PC-3 (cell line): ENCODE measurements at places on chromosomes 4 and X. TPM values are rescaled to one million over a fixed set of nuclear protein-coding genes. Genes with fewer than 3 reads are reported as not detected.

Gene HELT
- not detected in 2 replicates for total RNA-seq

Gene PAGE2B
- not detected in 2 replicates for total RNA-seq

Gene NAP1L2
- 6.7 and 8.6 TPM in 2 replicates for total RNA-seq

DNA sequence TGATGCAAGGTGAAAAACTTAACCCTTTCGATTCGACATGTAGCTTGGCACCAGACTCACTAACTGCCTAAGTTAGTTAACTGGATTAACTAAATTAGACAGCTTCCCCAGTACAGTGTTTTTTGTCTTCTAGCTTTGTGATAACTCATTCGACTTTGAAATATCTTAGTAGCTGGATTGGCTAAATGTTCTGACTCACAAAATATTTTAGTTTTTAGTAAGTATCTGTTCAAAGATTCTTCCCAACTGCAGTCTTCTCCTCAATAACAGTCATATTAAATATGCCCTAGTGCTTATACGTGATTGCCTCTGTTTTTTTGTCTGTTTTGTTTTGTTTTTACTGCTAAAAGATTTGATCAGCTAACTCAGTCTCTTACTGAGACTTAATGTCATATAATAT lies 102.9 kb downstream of the KCNIP4 start:
- DNase-seq = no peak

GRCh38 chrX:10156199-10157031 lies at the start of gene CLCN4:
CLCN4 (plus strand) TSS chrX:10156975; CDS start chrX:10185033, 28,058 bp downstream.
- peak; percentile 74 for DNase-seq

DNA sequence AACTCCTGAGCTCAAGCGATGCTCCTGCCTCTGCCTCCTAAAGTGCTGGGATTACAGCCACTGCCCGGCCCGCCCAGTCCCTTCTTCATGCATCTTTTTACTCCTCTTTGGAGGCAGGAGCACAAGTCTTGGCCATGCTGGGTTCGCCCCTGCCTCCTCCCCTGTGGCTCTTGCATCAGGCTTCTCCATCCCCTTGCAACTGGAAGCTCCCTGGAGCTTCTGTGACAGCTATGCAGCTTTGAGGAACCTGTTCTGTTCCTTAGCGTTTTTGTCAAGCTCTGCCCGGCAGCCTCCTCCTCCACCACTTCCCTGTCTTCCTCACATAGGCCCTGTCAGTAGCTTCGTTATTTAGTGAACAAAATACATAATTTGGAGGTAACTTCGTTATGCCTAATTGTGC lies 73.9 kb downstream of the PSAPL1 start:
- no peak for DNase-seq

DNA sequence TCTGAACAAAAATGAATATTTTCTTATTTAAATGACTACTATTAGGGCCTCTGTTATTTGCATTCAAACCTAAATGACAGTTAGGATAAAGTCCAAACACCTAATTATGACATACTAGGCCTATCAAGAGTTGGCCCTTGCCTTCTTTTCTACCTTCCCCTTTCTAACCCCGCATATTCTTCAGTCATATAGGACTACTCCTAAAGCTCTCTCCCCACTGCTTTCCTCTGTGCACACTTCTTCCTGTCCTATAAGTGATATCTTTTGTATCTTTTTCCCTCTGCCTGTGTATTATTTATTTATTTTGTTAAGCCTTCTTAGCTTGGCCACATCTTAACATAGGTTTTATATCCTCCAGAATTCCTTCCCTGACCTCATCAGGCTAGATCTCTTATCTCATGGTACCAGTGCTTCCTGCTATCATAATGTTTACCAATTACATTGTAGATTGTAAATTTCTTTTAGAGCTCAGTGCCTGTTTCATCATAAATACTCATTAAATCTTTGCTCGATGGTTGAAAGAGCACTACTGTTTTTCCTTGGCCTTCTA lies 22.5 kb downstream of the ERVMER34-1 start:
- no peak for DNase-seq

DNA sequence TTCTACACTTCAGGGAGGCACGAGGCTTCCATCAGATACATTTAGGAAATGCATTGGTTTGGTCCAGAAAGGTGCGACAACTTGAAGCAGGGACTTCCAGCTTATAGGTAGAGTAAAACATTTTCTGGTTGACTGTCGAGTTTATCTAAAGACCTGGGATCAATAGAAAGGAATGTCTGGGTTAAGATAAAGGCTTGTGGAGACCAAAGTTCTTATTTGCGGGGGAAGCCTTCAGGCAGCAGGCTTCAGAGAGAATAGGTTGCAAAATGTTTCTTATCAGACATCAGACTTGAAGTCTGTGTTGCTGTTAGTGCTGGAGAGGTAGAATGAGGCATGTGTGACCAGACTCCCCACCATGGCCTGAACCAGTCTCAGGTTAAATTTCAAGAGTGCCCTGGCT lies 190.3 kb downstream of the TRIML1 start:
- DNase-seq = no peak

DNA sequence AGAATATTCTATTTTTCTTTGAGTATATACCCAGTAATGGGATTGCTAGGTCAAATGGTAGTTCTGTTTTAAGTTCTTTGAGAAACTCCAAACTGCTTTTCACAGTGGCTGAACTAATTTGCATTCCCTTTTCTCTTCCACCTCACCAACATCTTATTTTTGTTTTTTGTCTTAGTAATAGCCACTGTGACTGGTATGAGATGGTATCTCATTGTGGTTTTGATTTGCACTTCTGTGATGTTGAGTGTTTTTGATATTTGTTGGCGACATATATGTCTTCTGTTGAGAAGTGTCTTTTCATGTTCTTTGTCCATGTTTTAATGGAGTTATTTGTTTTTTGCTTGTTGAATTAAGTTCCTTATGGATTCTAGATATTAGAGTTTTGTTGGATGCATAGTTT lies 24.4 kb downstream of the AIMP1 start:
- no peak for DNase-seq

- no peak for DNase-seq
Observed at GRCh38 chr4:98508829-98509598, 149.4 kb downstream of the TSPAN5 start.

DNA sequence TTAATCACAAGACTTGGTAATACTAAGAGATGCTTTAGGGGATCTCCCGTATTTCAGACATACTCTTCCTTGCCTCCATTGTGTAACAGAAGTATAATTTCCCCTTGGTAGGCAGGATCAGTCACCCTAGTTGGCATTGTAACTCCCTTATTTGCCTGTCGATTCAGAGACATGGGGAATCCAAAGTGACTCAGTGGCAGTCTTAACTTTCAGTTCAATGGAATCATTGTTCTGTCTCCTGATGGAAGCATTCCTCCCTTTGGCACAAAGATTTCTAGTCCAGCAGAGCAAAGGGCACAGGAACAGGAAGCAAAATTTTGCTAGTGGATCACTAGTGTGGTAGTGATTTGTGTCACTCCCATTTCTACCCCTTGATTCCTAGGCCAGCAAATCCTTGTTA lies 80.4 kb downstream of the DCUN1D4 start:
- peak; percentile 25 for DNase-seq

- DNase-seq = no peak
Observed at GRCh38 chr4:6542951-6543350, 32.0 kb upstream of the MAN2B2 start.

DNA sequence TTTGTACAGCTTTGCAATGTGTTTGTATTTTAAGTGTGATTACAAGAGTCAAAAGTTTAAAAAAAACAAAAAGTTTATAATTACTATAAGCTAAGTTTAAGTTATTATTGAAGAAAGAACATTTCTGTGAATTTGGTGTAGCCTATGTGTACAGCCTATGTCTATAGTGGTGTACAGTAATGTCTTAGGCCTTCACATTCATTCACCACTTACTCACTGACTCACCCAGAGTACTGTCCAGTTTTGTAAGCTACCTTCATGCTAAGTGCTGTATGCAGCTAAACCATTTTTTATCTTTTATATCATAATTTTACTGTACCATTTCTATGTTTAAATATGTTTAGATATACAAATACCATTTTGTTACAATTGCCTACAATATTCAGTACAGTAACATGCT lies 182.3 kb downstream of the RPA4 start:
- DNase-seq = peak; percentile 14
